CD4-positive, alpha-beta T cell (primary cell): ENCODE measurements at places on chromosomes 13 and 19.

GRCh38 chr19:51293571-51294210 is 17.8 kb upstream of the IGLON5 start:
- no peak for DNase-seq

- no peak for DNase-seq
Measured at GRCh38 chr19:8079988-8080387, 27.4 kb downstream of the CCL25 start.

- peak; percentile 74 for DNase-seq
Measured at GRCh38 chr19:47444388-47444821, 25.1 kb upstream of the MEIS3 start.

GRCh38 chr19:39997638-39998216 is 867 bp downstream of the ZNF546 start:
- DNase-seq: no peak

- no peak for DNase-seq
Measured at GRCh38 chr19:13033244-13033643, 38.0 kb downstream of the NFIX start.

DNA sequence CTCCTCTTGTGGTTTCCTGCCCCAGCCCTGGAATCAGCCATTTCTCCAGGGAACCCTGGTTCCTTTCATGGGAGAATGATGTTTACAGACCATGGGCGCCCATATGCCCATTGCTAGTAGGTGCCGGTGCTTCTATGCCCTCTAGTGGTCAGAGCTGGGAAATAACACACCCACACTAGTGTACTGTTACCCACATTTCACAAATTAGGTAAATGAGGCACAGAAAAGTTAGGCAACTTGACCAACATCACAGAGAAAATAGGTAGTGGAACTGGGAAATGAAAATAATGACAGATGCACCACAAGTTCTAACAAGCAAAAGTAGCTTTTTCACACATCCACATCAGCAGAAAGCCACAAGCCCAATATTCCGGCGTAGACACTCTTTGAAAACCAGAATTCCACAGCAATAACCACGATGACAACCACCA is 1.3 kb upstream of the CEACAM3 start:
- DNase-seq: peak; percentile 79

- DNase-seq: no peak
Measured at GRCh38 chr13:21657538-21657937, 13.3 kb upstream of the FGF9 start.

GRCh38 chr19:989381-990081 is 5.4 kb downstream of the WDR18 start:
- DNase-seq: no peak

DNA sequence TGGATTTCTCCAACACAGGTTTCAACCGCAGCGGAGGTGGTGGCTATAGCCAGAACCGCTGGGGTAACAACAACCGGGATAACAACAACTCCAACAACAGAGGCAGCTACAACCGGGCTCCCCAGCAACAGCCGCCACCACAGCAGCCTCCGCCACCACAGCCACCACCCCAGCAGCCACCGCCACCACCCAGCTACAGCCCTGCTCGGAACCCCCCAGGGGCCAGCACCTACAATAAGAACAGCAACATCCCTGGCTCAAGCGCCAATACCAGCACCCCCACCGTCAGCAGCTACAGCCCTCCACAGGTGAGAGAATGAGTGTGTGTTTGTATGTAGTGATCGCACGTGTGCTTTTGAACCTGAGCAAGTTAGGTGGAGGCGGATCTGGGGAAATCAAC is 6.0 kb upstream of the CCDC97 start:
- peak; percentile 25 for DNase-seq

DNA sequence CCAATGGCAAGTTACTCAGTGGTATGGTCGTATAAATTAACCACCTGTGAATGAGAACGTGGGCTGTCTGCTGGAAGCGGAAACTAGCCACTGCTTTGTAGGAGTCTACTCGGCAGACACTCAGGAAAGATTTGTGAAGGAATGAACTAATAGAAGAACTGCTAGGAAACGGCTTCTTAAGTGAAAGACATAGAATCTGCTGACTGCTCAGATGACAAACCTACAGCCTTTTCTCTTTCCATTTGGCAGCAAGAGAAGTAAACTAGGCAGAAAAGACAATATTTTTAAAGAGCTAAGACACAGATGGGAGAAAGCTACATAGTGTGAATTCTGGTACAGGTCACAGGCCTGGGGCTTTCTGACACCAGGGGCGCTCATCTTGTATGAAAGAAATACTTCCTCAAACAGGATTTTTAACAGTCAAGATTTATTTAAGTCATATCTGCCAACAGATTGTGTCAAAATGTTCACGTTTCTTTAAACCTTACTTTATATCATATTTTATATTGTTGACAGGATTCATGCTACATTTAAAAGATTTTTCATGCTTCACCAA is 78.4 kb downstream of the MIPEP start:
- DNase-seq: no peak

- no peak for DNase-seq
Measured at GRCh38 chr19:32869966-32870573, 503 bp upstream of the SLC7A9 start.

- DNase-seq: no peak
Measured at GRCh38 chr19:5250127-5250659, 90.4 kb downstream of the PTPRS start.

DNA sequence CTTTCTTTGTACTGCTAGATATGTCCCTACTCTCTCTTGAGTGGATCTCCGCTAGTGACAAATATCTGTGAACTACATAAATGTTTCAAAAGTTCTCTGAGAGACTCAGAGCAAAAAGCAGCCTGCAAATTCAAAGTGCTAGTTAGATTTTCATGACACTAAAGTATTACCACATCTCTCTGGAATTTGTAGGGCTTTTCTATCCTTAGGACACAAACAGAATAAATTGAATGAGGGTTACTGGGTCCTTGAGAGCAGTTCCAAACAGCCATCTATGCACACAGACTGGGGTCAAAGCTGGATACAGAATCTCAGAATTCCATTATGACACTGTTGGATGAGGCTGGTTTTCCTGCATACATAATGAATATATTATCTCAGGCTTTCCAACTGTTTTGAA is 953.2 kb downstream of the DIAPH3 start:
- no peak for DNase-seq

DNA sequence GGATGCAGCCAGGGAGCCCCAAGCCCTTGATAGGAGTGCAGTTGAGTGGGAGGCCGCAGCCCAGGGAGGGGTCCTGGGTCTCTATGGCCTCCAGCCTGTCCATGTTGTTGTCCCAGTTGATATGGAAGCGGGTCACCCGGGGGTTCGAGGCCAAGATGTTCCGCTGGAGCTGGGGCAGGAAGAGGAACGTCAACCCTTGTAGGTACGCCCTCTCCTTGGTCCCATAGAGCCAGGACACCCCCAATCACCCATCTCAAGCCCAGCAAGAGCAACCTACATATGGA is 2.9 kb upstream of the PRKACA start:
- no peak for DNase-seq

- DNase-seq: no peak
Measured at GRCh38 chr13:62525652-62526051, 1110.0 kb upstream of the PCDH20 start.

DNA sequence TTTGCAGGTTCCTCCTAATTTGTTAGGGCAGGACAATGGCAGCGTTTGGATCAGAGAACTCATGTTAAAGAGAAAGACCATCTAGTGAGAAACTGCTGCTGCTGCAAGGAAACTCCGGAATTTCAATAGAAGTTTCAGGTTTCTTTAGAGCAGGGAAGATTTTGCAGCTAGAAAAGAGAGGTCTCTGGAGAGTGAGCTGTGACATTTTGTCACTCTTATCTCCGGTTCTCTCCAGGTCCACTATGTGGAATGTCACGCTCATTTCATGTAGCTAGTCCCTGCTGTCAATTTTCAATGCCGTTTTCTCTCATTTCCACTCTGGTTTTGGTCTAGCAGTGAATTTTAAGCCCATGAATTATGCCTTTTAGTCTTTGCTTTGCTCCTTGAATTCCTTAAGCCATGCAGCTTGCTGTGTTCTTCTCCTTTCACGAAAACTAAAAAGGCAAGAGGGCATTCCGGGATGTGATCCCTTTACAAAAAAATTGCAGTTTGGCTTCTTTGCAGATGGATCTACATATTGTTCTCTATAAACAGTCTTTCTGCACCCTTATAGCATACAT is 46.7 kb upstream of the POSTN start:
- no peak for DNase-seq

DNA sequence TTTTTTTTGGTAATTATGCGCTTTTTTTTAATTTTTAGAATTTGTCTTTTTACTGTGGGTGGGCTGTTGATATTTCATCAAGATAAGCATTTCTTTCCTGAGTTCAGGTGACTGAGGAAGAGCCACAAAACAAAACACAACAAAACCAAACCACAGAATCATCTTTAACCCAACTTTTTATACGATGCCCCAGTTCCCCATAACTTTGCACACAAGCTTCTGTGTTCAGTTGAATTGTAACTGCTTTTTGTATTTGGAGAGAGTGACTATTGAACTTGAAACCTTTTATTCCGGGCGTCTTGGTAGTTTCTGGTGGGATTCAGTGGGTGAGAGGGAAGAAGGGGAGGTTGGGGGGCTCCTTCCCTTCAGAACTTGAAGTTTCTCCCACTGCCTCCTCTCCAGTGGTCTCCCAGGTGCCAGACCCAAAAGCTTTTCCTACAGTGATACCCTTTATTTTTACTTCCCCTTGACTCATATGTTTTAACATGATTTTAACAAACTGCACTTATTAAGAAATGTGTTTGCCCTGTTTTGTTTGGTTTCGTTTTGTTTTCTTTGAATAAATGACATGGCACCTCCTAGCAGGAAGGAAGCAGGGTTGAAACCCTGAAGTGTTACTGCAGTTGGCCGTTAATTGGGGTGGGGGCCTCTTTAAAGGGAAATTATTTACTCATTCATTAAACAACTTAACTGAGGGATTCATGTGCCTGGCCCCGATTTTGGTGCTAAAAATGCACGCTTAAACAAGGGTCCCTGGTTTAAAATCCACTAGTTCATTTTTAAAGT is 2.7 kb upstream of the CCDC97 start:
- no peak for DNase-seq

GRCh38 chr19:12695514-12695913 is 917 bp downstream of the FBXW9 start:
- DNase-seq: no peak

- no peak for DNase-seq
Measured at GRCh38 chr13:84640691-84641090, 758.4 kb upstream of the SLITRK1 start.

GRCh38 chr19:43636121-43636683 is 3.4 kb downstream of the CADM4 start:
- no peak for DNase-seq

DNA sequence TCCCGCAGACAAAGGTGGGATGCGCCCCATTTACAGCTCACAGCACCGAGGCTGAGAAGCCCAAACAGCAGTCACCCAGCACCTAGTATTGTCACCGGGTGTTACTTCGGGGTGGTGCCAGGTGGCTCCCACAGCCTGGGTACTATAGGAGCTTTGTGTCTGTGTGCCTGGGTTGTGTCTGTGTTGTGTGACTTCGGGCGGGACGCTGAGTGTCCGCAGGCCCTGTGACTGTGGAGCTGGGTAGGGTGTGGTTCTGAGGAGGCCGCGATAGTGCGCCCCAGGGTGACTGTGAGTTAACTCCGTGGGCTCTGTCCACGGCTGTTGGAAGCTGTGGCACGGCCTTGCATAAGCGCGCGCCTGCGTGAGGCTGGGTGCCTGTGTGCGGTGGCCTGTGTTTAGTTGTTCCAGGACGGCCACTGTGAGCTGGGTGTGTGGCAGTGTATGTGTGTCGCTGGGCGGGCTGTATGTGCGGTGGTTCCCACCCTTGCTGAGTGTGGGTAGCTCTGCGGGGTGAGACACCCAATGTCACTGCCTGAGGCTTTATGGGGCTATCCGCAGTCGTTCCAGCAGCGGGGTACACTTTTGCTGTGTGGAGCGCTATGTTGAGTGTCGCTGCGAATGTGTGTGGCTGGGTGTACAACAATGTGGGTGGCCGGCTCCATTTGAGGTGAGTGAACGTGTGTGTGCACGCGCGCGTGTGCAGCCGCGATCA is 559 bp upstream of the SSBP4 start:
- peak; percentile 74 for DNase-seq

DNA sequence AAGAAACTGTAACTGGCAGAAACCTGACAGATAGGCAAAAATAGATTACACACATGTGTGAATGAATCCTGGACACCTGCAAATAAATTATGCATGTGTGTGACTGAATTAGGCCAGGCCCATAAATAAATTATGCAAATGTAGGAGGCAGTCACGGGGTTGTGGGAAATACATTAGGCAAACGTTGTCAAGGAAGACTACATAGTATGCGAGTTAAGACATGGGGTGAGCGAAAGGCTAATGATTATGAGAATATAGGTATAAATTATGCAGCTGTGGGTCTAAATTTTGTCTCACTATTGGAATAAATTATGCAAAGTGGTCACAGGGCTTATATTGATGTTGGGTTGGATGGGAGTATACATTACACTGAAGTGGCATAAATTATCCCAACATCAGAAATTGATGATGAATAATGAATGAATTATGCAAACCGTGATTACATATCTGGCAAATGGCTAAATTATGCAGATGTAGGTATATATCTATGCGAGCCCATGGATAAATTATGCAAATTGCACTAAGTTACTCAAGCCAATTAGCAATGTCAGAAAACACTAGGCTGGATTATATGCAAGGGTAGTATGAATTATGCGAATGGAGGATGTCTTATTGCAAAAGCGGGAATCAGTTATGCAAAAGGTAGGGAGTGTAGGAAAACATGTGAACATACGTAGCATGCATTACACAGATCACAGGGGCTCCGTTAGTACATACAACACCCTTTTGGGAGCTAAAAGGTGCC is 6.8 kb downstream of the SLC8A2 start:
- DNase-seq: no peak

DNA sequence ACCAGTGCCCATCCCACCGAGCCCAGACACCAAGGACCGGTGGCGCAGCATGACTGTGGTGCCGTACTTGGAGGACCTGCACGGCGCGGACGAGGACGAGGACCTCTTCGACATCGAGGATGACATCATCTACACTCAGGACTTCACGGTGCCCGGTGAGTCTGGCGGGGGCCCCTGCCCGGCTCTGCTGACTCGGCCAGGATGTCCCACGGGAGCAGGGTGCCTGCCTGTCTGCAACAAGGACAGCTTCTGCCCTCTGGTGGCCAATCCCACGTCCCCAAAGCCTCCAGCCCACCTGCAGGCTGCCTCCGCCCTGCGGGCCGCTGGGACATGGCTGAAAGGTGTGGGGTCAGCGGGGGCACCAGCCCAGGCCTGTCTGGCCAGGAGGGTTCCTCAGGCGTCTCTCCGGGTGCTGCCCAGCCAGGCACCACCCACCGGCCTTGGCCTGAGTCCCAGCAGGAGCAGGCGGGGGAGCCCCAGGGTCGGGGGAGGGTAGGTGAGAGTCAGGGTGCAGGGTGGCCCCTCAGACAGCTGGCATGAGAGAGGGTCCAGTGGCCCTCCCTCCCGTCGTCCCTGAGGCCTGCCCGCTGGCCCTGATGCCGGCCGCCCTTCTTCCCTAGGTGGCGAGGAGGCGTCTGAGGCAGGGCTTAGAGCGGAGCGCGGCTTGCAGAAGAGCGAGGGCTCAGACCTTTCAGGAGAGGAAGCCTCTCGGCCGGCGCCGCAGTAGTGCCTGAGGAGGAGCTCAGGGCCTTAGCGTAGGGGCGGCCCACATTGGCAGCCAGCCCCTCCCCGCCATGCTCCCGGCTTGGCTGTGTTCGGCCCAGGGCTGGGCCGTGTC is 14.6 kb downstream of the CBARP start:
- no peak for DNase-seq
